ENCODE measurements at places on chromosomes 3 and 15.

DNA sequence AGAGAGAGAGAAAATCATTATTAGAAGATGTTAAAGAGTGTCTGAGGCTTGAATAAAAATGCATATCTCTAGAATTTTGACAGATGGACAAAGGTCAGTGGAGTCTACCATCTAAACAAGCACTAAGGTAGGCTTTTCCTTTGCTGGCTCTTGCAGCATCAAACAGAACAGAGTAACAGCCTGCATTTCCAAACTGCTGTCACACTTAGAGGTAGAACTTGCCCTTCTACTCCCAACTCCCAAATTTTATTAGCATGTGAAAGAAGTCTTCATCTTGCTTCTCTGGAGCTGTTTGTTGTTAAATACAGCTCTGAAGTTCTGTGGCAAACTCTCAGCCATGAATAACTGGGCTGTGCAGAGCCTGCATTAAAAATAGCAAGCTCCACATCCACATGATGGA is 4.1 kb upstream of the MB21D2 start:
- DNase-seq, result no peak

DNA sequence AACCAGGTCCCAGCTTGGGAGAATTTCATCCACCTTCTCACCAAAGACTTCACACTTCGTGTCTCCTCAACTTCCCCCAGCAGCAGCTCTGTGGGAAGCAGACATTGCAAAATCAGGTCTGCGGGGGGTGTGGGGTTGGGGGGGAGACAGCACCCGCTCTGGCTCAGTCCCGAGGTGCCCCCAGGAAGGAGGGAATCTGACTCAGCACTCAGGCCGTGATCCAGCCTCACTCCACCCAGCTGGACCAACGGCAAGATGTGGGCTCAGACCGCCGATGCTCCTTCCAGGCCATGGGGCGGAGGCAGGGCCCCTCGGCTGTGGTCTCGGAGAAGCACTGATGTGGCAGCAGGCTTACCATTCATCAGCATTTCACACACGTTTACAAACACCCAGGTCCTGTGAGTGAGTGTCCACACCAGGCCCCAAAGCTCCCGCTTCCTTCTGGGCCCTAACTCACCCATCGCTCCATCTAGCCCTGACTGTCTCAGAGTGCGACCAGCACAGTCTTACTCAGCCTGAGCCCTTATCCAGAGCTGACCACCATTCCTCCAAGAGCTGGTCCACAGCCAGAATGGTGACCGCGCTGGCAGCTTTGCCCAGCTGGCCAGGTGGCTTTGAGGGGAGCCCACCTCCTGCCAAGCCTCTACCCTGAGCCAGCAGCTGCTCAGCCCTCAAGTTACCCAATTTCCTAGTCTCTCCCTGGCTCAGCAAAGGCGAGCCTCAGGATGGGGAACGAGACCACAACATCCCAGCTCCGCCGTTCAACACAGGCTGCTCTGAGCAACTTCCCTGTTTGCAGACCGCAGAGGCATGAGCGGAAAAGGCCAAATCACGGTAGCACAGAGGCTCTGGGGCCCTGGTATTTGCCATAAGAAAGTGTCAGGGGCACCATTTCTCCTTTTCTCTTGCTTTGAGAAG is 3.3 kb downstream of the STAB1 start:
- DNase-seq, result no peak

DNA sequence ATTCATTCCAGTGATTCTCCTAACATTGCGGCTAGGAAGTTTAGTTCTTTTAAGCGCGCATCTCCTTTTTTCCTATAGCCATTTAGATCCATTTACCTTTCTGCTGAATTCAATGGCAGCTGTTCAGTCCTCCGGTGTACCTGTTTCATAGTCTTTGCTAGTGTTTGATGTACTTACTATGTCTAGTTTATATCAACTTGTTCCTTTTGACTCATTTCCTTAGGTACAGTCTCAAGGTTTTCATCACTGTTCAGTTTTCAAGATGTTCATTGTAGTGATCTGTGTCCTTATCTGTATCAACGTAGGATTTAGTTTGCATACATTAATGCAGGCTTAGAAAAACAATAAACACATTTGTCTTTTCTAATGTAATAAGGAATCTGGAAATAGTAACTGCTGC is 59.0 kb upstream of the MBNL1 start:
- no peak for DNase-seq

- DNase-seq, result no peak
These were observed 53.0 kb downstream of the CDCP1 start for GRCh38 chr3:45093176-45093575.

DNA sequence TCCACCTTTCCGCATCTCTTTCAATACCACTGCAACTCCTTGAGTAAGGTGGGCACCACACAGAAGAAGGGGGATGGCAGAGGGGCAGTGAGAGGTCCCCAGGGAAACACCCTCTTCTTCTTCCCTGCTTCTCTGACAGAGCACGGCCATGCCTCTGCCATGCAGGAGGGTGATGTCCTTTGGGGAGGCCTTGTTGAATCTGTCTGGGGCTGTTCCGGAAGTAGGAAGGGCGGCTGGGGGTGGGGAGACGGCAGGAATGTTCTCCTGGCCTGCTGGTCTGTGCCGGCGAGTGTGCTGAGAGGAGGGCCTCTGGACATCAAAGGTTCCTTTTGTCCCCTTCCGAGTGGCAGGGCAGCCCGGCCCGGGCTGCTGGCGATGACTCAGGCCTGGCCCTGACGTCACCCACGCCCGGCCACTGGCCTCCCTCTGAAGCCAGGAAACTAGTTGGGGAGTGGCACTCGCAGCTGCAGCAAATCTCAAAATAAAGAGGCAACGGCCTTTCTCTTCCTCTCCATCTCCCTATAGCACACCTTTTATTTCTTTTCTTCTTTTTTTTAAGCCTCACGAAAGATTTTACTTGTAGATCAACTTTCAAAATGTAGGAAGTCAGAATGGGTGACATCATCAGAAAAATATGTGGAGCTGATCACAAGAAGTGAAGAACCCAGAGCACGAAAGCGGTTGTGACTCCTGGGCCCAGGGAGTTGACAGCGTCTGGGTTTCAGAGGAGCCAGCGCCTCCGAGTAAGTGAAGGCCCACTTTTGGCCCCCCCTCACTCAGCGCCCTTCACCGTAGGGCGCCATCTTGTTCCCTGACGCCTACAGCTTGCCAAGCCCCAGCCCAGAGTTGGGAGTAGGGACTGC is at the start of gene ZBTB38:
Gene ZBTB38, plus strand, starts transcription at position 443 of the 863 bp plus-strand sequence. CDS start 73,885 bp downstream, outside the sequence.
- DNase-seq, result peak; percentile 94

- no peak for DNase-seq
These were observed 11.1 kb downstream of the RUVBL1 start for GRCh38 chr3:128112357-128112968.

DNA sequence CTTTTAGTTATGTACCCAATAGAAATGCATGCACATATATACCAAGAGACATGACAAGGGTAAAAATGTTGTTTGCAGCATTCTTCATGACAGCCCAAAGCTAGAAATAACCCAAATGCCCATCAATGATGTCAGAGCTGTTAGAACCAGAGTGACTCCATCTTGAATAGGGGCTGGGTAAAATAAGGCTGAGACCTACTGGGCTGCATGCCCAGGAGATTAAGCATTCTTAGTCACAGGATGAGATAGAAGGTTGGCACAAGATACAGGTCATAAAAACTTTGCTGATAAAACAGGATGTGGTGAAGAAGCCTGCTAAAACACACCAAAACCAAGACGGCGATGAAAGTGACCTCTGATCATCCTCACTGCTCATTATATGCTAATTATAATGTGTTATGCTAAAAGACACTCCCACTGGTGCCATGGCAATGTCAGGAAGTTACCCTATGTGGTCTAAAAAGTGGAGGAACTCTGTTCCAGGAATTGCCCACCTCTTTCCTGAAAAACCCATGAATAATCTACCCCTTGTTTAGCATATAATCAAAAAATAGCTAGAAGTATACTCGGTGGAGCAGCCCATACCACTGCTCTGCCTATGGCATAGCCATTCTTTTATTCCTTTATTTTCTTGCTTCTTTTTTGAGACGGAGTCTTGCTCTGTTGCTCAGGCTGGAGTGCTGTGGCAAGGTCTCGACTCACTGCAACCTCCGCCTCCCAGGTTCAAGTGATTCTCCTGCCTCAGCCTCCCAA is 32.9 kb downstream of the ZBTB11 start:
- DNase-seq, result no peak

DNA sequence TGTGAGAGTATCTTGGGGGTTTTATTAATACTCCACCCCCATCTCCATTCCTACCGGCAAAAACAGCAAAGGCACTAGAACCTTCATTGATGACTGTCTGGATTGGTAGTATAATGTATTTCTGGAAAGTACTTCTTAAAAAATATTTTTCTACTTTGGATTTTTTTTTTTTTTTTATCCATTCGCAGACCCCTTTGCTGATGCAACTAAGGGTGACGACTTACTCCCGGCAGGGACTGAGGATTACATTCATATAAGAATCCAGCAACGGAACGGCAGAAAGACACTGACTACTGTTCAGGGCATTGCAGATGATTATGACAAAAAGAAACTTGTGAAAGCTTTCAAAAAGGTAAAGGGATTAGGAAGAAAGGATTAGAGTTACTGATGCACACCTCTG is 1.2 kb downstream of the EIF1B start:
- peak; percentile 59 for DNase-seq

GRCh38 chr3:32960404-32961170 is 9.1 kb downstream of the CCR4 start:
- DNase-seq, result no peak

DNA sequence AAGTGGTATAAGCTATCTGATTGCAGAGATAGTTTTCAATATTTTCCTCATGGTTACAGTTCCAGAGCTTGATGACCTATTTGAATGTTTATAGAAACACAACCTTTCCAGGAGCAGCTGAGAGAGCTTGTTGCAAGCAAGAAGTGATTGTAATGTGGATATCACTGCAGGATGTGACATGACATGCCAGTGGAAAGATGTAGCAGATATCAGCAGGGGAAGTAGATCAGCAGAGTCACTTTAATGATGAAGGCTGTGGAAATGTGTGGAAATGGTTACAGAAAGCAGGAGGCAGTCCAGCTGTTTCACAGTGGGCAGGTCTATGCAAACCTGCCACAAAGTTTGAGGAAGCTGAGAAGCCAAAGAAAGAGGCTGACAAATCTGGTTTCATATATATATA is 21.0 kb downstream of the TMEM158 start:
- no peak for DNase-seq

DNA sequence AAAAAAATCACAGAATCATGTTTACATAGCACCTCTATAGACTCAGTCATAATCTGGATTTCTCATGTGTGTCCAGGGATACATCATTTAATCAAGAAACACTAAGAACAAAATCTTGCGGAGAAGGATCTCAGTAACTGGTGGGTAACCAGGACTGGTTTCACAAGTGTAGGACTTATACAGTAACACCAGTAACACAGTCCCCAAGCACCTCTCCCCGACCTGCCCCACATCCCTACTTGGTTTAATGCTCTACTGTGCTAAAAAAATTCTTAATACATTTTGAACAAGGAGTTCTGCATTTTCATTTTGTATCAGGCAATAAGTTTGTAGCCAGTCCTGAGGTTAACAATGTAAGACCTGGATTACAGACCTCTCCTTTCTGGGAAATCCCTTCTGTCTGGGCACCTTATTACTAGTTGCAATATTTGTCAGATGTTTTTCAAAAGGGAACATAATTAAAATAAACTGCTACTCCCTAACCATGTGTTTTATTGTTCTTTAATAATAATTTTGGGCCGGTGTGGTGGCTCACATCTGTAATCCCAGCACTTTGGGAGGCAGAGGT is 57.6 kb upstream of the BBX start:
- DNase-seq, result no peak

DNA sequence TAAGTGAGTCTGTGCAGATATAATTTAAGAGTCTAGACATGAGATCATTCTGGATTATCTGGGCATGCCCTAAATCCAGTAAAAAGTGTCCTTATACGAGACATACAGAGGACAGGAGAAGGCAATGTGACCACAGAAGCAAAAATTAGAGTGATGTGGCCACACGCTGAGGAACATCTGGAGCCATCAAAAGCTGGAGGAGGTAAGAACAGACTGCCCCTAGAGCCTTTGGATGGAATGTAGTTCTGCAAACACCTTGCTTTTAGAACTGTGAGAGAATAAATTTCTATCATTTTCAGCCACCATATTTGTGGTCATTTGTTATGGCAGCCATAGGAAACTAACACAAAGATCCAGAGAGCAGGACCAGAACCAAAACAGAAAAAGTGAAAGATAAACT is 41.0 kb downstream of the CD200 start:
- DNase-seq, result no peak

DNA sequence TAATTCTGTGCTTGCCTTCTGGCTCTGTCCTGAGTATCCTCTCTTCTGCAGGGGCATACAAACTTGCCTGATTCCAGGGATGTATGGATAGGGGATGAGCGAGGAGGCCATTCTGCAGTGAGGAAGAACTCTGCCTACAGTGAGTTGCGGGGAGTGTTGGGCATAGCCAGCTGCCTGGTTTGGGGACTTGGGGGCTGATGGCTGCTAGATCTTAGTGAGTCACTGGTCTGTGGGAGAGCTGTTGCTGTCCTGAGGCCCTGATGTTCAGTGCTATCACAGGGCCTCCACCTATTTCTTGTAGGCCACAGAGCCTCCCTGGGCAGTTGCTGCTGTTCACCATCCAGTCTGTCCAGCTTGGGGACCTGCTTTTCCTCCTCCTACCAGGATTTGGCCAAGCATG is 20.3 kb downstream of the CDAN1 start:
- DNase-seq, result no peak

DNA sequence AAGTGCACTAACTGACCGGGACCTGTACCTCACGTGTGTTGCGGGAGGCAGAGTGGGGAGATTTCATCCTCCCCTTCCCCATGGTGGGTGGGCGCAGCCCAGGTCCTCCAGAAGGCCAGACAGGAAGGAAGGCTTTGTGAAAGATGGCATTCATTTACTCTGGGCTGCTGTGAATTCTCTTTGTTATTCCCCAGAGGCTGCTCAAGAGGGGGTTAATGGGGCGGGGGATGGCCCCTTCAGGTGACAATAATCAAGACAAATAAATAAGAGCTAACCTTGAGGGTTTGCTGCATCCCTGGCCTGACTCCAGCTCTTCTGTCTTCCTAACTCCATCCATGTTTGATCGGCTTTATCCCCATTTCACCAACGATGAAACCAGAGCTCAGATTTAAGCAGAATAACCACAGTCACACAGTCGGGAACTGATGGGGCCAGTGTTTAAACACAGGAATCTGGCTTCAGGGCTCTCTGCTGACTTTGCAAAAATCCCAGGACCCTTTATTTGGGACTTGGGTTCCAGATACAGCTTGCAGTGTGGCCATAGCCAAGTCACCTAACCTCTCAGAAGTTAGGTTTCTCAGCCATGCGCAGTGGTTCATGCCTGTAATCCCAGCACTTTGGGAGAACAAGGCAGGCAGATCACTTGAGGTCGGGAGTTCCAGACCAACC is 16.5 kb downstream of the PIF1 start:
- no peak for DNase-seq

DNA sequence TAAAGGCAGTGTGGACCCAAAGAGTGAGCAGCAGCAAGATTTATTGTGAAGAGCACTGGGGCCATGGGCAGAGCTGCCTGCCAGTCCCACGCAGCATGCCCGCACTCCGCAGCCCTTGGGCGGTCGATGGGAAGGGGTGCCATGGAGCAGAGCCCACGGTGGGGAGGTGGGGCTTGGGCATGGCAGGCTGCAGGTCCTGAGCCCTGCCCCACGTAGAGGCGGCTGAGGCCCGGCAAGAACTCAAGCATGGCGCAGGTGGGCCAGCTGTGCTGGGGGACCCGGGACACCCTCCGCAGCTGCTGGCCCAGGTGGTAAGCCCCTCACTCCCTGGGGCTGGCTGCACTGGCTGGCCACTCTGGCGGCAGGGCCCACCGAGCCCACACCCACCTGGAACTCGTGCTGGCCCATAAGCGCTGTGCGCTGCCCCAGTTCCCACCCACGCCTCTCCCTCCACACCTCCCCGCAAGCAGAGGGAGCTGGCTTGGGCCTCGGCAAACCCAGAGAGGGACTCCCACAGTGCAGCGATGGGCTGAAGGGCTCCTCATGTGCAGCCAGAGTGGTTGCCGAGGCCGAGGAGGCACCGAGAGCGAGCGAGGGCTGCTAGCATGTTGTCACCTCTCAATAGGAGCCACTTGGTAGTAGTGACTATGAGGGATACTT is 1218.8 kb upstream of the EPHA6 start:
- DNase-seq, result no peak

Measured in SK-MEL-5 (cell line).